ENCODE measurements at places on chromosomes 7 and 10.

DNA sequence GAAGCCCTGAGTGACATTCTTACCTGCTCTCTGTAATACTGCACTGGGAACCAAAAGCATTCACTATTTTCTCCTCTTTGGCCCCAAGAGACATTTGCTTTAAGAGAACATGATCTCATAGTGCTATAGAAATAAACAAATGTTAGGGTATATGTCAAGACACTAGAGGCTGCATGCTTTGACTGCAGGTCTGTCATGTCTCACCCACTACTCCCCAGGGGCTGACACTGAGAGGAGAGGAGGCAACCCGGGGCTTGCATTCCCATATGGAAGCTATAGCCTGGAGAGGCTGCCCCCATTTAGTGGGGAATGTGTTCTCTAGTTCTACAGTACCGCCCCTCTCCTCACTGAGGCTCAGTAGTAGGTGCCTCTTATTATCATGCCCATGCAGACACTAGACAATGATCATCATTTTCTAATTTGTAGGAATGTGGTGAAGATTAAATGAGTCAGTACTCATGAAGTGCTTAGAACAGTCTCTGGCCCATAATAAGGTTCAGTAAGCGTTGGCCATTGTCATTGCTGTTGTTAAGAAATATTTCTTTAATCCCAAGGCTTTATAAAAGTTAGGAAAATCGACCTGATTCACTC is 4.9 kb upstream of the SLF2 start:
- DNase-seq: no peak

DNA sequence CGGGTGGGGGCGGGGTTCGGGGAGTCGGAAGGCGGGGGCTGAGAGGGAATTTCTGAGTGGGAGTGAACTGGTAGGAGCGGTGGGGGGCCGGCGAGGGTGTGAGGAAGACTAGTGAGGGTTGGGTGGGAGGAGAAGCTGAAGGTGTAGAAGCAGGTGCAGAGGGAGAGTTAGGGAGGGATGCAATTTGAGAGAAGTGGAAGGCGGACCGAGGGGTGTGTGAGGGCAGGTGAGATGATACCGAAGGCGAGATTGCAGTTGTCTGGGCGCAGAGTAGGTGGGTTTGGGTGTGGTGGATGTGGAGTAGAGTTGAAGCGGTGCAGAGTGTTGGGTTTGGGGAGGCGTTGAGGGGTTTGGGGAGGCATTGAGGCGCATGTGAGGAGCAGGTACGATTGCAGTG is 643 bp downstream of the KAT6B start:
- DNase-seq: no peak

DNA sequence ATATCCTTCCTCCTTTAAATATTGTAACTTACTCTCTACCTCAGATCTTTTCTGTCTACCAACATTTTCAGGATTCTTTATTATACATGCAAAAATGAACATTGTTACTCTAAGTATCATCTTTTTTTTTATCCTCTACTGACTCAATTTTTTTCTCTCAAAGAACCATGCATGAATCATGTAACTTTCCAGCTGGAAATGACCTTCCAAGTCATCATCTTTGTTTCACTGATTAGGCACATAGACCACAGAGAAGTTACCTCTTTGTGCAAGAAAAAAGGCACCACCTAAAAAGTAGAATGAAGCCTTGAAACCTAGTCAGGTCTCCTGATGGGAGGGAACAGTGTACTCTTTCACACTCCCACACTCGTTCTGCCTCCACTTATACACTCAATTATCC is 234.9 kb downstream of the HGF start:
- no peak for DNase-seq

GRCh38 chr7:142422621-142423020 is 164.8 kb upstream of the PRSS58 start:
- no peak for DNase-seq

DNA sequence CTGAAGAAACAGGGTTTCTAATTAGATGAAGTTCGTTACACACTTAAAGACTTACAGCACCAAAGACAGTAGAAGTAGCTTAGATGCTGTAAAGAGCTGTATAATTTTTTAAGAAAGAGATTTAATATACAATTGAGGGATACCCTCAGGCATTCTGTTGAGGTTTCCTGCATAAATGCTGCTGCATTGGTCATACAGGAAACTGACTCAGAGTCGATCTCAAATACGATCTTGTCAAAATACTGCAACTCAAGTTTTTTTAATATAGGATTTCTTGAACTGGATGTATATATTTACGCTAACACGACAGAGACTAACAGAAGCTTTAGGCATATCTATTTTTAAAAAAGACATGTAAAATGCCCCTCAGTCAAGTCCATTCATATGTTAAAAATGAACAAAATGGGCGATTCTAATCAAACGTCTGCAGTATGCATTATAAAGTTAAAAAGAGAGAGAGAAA is 2.4 kb upstream of the ARID5B start:
- peak; percentile 83 for DNase-seq

DNA sequence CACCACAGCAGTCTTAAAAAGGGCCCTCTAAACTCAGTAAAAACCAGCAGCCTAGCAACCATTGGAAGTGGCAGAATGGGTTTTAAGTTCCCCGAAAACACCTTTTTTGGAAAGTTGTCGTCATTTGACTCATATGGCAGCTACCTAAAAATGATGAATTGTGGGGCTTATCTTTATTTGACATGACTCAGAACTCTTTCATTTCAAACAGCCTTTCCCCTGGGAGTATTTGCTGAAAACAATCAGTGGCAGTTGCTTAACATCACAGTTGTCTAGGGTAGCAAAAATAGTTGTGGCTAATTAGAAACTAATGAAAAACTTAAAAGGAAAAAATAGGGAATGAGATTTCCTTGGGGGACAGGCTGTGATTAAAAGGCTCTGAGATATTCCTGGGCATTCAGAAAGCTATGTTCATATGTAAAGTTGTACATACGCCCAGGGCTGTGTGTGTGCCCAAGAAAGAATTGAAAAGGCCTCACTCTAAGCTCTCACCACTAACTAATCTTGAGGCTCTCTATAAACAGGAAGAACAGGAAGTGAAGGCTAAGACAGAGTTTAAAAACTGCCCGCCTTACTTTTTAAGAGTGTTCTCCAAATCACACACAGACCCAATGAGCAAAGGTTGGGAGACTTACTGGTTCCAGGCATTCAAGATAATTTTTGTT is 81.7 kb upstream of the HECTD2 start:
- peak; percentile 33 for DNase-seq

GRCh38 chr7:80942261-80943041 is 23.6 kb upstream of the SEMA3C start:
- peak; percentile 98 for DNase-seq

DNA sequence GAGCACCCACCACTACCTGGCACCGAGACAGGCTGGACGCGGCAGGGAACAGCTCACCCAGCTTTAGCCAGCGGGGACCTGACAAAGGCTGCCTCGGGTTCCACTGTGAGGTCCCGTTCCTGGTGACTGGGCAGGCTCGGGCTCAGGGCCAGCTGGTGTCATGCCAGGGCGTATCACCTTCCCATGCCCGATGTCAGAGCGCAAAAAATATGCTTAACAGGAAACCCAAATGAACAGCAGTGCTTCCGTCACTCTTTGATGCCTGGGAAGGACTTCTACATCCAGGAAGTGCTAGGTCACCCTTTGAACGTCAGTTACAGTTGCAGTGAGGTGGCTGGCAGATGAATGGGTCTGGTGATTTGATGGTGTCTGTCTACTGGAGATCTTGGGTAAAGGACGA is 106.0 kb downstream of the ADARB2 start:
- no peak for DNase-seq

DNA sequence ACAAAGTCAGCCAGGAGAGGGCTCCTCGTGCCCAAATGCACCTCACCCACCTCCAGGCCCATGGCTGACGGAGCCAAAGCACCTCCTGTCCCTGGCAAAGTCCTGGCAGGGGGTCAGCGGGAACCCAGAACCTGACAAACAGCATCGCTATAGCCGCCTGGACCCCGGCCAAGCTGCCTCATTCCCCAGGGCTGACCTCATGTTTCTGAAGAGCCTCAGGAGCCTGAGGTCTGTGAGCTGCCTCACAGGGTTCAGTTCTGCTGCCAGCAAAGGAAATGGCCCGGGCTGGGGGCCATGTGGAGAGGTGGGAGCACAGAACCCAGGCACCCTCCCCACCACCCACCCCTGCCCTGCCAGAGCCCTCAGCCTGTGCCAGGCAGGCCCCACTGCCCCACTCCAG is 4.2 kb upstream of the NANOS1 start:
- peak; percentile 75 for DNase-seq

- DNase-seq: no peak
These were observed 188.6 kb downstream of the MGMT start for GRCh38 chr10:129655679-129656031.

DNA sequence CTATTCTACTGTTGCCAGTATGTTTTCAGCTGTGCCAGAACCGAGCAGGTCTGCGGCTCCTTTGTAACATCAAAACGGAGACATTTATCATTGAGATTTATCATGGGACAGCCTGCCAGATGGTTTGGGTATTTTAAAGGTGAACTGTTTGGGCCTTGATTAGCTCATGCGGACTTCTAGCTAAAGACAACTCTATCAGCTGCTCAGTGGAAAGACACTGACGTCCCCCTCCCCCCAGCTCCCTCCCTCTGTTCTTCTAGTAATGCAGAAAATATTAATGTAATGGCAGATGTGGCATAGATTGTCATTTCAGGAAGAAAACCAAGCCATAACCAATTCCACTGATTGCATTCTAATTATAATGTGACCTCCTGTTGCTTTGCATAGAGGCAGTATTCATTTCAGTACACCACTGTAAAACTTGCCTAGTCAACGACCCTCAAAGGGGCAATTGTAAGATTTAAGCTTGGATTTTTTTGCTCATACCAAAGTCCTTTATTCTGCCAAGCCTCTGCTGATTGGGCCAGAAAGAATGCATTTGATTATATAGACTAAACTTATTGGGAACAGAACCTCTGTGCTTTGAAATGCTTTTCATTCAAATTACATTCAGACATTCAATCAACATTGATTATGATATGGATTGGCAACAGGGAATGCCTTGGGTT is 966.8 kb downstream of the LRMDA start:
- peak; percentile 11 for DNase-seq

DNA sequence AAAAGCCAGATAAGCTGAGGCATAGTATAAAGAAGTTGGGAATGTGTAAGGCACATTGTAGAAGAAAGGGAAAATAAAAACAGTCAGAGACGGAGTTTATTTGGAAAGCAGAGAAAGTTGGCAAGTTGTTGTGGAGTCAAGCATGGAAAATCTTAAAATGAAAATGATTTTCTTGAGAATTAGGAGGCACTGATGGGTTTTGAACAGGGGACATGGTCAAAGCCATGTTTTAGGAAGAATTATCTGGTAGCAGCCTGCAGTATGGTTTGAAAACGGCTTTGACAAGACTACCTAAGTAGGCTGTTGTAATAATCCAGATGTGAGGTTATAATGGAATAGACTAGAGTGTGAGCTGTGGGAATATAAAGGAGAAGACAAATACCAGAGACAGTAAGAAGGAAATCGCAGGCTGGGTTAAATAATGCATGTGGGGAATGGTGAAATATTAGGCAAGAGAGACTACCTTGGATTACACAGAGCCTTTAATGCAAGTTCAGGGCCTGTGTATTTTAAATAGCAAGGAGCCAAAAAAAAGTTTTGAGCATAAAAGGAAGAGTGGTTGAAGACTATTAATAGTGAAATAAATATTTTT is 130.4 kb upstream of the MEOX2 start:
- no peak for DNase-seq

GRCh38 chr7:135560631-135561030 is 2.9 kb downstream of the NUP205 start:
- DNase-seq: no peak

GRCh38 chr10:75399461-75400162 is 2.0 kb downstream of the ZNF503 start:
- peak; percentile 78 for DNase-seq

Data from fibroblast of skin of right quadriceps (primary cell).